Hematopoietic multipotent progenitor cell treated with erythropoietin and hydrocortisone succinate and interleukin-3 and kit ligand, for 17 days (in vitro differentiated cells): ENCODE measurements at places on chromosomes 5 and 9.
A peak's percentile ranks its signal among the peaks of the same experiment; 100 is the strongest.

DNA sequence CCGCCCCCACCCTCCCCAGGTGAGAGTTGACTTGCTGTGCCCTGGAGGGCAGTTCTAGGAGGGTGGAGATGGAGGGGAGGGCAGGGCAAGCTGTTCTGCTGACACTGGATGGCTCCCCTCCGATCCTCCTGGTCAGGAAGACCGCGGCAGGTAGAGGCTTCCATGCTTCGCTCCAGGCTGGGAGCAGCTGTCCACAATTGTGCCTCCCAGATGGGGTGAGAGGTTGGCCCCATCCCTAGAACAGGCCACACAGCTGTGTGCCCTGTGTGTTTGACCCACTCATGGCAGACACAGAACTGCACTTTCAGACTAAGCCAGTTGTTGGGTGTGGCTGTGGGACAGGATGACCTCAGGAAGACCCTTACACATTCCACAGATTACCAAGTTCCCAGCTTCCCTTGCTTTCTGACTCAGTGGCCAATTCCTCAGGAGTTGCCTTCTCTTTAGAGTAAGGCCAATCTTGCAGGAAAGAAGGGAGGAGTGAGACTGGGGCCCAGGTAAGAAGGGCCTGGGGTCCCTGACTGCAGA, 72.1 kb upstream of the HSPA9 start:
- no peak for DNase-seq

GRCh38 chr5:113017881-113018635, 41.5 kb downstream of the DCP2 start:
- DNase-seq, result no peak

DNA sequence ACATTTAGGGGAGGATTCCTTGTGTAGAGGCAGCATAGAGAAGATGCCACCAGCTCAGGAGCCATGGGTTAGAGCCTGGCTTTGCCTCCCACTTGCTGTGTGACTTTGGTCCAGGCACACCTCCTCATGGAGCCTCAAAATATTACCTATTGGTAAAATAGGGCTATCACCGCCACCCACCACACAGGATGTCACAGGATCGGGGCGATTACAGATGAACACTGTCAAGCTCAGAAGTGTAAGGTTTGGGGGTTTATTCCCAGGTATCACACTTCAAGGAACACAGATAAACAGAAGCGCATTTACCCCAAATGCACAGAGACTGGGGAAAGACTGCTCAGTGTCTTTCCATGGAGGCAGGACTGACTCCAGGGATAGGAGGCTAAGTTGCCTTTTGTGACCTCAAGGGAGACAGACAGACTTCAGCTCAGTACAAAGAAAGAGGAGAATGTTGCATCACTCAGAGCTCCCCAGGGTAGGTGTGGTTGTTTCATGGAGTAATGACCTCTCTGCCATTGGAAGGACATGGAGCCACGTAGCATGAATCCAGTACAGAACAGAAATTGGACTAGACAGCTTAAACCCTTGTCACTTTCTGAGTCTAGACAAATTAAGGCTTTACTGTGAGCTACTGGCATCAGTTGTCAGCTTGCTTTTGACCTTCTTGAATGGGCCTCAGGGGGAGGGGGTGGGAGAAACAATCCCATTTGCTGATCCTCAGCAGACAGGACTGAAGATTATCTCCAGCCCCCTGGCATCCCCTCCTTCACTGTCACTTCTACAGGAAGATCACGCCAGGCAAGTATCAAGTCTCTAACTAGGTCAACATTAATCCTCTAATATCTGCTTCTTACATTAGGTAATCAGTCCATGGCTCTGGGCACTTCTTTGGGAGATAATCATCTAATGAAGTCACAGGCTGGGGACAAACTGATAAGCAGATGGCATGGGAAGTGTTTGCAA, 6.5 kb downstream of the TRAF1 start:
- DNase-seq, result no peak

- DNase-seq, result no peak
These were observed 330.0 kb downstream of the ARRDC3 start for GRCh38 chr5:91052977-91053740.

GRCh38 chr5:163445345-163445744, 8.0 kb downstream of the CCNG1 start:
- DNase-seq, result no peak

- DNase-seq, result no peak
These were observed 143.4 kb downstream of the EPB41L4A start for GRCh38 chr5:112275671-112276070.

DNA sequence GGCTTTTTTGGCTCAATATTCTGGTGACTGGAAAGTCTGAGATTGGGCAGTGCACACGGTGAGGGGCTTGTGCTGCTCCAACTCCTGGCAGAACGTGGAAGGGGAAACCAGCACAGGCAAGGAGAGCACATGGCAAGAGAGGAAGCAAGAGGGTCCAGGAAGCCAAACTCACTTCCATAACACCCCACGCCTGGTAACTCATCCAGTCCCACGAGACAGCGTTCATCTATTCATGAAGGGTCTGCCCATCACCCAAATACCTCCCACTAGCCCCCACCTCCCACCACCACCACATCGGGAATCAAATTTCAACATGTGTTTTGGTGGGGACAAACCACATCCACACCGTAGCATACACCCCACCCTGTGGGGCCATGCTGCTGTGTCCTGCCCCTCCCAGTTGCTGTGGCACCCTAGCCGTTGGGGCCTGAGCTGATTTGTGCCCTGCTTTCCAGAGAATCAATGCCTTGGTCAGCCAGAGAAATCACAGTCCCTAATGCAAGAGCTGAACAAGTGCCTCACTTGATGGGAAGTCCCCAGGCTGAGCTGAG, 27.3 kb downstream of the PROP1 start:
- DNase-seq, result no peak

DNA sequence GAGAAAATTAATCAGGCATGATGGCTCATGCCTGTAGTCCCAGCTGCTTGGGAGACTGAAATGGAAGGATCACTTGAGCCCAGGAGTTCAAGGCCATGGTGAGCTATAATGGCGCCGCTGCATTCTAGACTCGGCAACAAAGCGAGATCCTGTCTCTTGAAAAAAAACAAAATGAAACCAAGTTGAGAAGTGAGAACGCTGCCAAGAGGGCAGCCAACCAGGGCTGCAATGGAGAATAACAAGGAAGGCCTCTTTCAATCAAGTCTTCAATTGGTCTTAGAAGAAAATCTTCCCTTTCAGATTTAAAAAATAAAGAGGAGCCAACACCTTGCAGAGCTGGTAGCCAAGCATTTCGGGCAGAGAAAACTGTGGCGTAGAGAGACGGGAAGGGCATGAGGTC, 14.7 kb downstream of the KIAA1958 start:
- DNase-seq, result no peak

- DNase-seq, result no peak
These were observed 26.0 kb upstream of the JAK2 start for GRCh38 chr9:4959031-4959430.

- peak; percentile 77 for DNase-seq
These were observed 674 bp downstream of the TSPAN17 start for GRCh38 chr5:176647843-176648473.

- DNase-seq, result no peak
These were observed 449 bp upstream of the PCSK5 start for GRCh38 chr9:75889977-75890471.

DNA sequence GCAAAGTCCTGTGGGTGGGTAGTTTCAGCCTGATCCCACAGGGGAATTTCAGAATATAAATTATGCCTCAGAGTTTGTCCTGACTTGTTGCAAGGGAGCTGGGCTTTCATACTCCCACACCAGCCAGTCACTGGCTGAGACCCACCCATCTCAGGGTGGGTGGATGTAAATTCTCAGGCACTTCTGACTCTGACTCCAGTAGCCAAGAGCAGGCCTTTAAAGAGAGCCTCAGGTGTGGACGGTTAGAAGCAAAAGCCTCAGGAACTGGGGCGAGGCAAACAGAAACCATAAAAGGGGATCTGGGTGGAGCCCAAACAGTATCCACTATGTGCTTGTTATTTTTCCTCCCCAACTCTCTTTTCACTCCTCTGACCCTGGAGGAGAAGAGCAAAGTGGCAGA, 28.6 kb upstream of the FBXW11 start:
- DNase-seq, result no peak

DNA sequence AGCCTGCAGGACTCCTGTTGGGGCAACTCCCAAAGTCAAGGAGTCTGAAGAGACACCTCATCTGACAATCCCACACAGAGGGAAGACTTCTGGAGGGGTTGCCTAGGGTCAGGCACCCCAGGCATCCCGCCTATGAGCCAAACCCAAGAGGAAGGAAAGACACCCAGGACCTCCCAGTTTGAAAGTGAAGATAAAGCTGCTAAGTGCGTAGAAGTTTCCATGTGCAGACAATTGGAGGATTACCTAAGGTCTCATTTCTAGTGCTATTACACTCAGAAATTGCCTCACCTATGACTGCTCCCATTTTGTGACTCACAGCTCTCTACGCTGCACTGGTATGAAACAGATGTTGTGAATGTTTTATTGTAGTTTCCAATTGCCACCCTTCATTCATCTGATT, 322.9 kb downstream of the SLIT3 start:
- no peak for DNase-seq

- no peak for DNase-seq
These were observed 20.0 kb downstream of the MOCS2 start for GRCh38 chr5:53089481-53089991.

GRCh38 chr5:122076669-122077365, 1.2 kb downstream of the LOX start:
- peak; percentile 5 for DNase-seq

GRCh38 chr5:94968507-94969095, 316.3 kb downstream of the MCTP1 start:
- DNase-seq, result peak; percentile 36

DNA sequence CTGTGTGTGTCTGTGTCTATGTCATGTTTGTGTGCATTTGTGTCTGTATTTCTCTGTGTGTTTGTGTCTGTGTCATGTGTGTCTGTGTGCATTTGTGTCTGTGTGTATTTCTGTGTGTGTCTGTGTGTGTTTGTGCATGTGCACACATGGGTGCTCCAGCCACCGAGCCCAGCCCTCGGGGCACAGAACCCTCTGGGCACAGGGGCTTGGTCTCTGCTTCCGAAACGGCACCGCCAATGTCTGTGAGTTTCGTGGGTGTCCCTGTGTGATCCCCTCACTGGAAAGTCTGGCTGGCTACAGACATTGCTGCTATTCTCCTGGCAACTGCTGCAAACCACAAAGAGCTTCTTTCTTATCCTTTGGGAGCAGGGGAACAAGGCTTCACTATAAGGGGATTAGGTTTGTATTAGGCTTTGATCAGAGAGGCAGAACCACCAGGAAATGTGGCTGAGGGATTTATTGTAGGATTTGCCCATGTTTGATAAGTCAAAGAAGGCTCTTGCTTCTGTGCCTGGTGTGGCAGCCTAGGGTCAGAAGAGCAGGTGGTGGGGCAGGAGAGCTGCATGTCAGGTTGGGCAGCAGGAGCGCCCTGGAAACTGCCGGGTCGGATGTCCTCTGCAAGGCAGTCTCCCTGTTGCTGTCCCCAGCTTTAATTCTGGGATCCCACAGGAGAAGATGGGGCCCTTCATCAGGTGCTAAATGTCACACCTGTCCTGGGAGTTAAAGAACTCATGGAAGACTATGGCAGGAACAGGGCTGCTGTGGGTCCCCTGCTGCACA, 39.6 kb upstream of the FCN1 start:
- DNase-seq, result no peak

DNA sequence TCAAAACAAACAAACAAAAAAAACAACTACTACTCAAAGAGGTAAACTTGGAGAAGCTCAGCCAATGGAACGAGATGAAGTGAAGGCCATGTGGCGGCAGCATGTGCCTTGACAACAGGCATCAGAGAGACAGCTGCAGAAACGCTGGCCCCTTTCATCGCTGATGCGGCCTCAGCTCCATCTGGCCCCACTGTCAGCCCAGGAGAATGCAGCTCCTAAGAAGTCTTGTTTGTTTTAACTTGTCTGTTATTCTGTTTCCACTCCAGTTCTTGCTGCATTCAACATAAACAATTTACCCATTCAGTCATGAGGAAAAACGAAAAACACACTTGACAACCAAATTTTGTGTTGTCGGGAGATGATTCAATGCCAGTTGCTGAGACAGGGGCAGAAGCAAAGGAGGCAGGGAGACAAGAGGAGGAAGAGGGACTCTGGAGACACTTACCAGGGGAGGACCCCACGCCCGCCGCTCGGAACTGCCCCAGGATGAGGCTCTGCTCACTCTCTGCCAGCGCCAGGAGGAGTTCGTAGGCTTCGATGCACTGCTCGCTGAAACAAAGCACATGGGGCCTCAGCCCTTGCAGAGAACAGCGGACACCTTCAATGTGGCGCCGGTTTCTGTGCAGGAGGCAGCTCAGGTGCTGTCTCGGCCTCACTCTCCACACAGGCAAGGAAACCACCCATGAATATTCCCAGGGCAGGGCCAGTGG, 91.2 kb downstream of the DCP2 start:
- DNase-seq, result no peak

DNA sequence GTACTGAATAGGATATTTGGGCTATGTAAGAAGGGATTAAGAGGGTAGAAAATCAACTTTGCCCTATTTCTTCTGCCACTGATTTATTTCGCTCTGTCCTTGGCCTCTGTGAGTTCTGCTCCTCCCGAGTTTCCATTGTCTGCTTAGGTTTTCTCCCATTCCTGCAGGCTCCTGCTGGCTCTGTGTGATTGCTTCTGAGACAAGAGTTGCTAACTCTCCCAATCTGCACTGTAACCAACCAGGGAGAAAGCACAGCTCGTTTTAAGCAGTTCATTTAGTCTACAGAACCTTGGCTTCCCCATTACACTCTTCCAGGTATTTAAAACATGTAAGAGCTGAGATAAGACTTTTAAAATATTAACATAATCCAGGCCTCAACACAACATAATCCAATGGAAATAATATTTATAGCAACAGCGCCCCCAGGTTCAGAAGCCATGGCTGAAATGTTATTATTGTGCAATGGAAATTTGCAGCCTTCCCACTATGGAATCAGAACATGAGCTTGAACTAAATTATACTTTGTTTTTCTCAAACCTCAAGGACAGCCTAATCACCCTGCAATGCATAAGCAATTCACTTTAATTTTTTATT, 203.5 kb downstream of the ERCC6L2 start:
- no peak for DNase-seq

DNA sequence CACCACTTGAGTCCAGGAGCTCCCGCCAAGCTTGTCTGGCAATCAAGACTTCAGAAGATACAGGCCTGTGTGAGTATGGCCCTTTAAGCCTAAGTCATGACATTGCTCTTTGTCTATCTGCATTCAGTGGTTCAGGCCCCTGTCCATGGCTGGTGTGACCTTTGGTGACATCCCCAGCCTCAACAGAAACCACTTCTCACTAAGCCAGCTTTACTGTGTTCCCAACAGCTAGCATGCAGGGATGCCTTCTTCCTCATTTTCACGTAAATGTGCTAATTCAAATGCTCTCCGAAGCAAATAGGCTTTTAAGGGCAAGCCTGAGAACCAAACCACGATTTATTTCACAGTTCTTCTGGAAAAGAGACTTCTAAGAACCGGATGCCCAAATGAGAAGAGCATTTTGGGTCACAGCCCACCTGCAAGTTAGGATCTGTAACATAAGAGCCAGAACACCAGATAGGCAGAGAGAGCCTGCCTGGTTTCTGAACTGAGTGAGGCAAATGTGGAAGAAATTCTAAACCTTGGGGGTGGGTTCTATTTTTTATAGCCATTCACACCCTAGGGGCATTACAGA, 14.9 kb downstream of the CD180 start:
- DNase-seq, result no peak

GRCh38 chr9:129036923-129037766, 719 bp downstream of the MIGA2 start:
- peak; percentile 44 for DNase-seq
